ENCODE measurements at places on chromosomes 4 and X.

DNA sequence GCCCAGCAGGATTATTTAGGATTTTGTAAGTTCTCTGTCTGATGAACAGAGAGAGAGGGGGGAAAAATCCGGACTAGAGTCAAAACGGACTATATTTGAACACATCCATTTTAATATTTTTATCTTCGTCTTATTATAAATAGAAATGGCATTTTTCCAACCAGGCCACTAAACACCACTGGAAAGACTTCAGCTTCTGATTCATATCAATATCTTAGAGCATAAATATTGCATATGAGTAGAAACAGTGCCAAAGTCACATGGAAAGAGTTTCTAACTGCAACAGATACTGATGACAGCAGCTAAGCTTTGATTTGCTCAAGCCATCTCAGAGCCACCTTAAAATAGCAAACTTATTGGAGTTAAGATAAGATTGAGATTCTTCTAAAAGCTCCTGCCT, 456 bp downstream of the PPARGC1A start:
- DNase-seq = peak; percentile 4

DNA sequence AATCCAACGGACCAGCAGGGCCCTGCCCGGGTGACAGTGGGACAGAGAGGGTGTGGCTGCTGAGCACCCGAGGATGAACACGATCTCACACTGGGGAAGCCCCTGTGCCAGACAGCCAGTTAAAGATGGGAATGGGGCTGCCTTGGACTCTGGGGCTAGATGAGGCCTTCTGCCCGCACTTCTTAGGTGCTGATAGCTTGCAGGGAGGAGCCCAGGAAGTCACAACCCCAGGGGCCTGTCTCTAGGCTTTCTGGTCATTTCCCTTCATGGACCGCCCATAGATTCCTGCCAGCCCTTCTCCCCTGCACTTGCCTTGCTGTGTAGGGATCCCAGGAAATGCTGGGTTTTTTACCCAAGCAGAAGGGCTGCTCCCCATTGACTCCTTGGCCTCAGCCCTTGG, 6.2 kb downstream of the ZNF275 start:
- DNase-seq = no peak

DNA sequence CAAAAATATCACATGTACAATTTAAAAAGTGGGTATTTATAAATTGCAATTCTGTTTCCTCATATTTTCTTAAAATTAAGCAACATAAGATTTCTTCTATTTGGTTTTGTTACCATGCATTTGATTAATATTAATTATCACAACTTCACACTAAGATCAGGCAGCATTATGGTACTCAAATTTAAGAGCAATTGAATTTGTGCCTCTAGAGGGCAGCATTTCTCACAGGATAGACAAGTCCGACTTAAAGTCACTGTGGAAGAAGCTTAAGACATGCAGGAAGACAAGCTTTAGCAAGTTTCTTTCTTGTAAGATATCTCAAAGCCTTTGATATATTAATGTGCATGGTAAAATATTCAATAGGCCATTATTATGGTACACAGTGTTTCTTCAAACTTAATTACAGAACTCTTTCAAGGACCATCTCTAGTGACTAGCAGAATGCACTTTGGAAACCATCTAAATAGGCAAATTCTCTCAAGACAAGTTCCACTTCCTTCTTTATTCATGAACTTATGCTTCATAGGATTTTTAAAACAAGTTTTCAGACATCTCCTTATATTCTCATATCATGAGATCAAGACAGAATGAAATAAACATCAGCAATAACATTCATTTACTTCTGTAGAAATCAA, 35.0 kb downstream of the FBXW7 start:
- peak; percentile 92 for DNase-seq

DNA sequence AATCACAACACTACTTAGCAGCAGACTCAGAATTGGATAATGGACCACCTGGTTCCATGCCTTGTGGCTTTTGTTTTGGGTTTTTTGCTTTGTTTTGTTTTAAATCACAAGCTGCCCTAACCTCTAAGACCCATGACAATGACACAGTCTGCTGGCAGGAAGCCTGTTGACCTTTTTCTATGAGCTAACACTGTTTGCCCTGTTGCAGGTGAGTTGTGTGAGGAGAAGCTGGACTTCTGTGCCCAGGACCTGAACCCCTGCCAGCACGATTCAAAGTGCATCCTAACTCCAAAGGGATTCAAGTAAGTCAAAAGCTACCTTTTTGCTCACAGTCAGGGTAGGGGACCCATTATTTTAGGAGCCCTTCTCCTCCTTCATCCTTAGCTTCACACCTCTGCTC, 110.8 kb upstream of the PACRGL start:
- no peak for DNase-seq

Data from astrocyte of the spinal cord (primary cell).